ENCODE measurements at places on chromosomes 11 and 22.
A peak's percentile ranks its signal among the peaks of the same experiment; 100 is the strongest.

DNA sequence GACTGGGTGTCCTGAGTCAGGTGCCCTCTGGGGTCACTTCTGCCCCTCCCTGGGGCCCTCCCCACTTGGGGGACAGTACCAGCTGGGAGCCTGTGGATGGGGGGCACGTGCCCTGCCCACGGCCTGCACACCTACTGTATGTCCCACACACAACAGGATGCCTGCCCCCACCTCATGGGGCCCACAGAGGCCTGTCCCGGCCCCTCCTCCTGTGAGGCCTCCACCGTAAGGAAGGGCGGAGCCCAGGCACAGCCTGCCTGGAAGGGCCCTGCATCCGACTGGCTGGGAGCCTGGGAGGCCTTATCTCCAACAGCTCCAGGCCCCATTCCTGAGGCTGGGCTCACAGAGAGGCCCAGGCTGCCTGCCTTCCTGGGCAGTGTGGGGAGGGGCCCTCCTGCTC is 47.8 kb downstream of the BRSK2 start:
- no peak for DNase-seq

DNA sequence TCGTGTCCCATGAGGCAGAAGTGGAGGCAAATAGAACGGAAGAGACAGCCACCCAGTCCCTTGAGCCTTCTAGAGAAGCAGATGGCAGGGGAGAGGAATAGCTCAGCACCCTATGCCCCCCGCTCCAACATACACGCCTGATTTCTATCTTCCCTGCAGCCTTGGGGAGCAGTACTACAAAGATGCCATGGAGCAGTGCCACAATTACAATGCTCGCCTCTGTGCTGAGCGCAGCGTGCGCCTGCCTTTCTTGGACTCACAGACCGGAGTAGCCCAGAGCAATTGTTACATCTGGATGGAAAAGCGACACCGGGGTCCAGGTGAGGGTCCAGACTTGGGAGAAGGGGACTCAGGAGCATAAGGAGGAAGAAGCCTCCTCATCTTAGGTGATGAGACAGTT is 6.6 kb downstream of the DPF2 start:
- no peak for DNase-seq

GRCh38 chr11:30635401-30635989 is 49.3 kb upstream of the MPPED2 start:
- DNase-seq, result no peak

DNA sequence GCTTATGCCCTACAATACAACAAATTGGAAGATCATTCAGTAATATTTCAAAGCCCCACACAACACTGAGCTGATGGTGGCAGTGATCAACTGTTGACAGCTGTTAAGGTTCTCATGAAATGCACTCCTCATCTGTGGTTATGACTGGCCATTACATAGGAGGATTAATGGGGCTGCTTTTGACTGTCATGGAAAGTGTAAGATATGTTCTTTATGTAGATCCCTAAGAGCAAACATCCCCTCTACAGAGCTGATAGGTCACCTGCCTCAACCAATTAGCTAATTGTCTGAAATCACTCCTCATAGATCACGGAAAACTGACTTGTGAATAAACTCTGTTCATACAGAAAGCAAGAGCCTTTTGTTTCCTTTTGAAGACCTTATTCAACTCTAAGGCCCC is 78.1 kb downstream of the GAB2 start:
- DNase-seq, result no peak

GRCh38 chr11:130763087-130763980 is 152.9 kb downstream of the SNX19 start:
- no peak for DNase-seq

DNA sequence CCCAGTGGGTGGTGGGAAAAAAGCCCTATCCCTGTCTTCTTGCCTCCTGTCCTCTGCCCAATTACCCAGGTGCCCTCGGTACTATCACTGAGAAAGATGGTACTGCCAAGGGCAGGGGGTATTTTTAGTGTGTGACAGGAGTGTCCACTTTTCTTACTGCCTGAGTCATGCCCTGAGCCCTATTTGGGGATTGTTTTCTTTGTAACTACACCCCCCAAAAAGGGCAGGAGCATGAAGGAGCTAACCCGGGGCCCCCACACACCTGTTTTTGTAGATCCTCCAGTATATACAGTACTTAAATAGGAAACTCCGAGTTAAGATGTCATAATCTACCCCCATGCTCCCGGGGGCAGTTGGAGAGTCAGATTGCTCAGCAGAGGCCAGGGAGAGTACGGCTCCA is 3.8 kb downstream of the SMTNL1 start:
- DNase-seq, result no peak

DNA sequence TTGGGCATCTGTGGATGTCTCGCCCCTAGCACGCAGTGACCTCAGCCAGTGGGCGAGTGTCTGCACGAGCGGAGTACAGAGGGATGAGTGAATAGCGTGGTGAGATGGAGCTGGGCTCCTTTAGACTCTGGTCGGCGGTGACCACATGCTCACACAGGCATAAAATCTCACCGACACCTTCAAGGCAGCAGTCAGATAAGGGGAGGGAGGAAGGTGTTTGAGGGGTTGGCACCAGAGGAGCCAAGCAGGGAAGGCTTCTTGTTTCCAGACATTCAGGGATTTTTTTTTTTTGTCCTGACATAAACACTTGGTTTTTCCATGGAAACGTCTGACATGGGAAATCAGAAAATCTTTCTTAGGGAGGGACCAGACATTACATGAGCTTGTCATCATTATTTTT is 35.8 kb downstream of the GRIK4 start:
- no peak for DNase-seq

DNA sequence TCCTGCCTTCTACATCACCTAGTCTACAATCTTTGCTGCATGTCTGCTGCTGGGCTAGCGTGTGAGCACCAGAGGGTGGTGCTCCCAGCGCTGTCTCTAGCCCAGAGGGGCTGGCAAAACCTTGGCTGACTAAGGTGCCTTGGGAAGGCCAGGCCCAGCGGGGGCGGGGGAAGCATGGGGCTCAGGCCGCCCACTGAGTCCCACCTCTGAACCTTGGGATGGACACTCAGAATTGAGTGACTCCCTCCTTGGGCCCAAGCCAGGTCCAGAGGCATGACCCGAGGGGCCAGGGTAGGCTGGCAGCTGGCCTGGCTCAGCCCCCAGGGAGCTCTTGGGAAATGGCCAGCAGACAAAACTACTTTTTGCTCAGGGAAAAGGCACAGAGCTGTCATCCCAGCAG is 7.6 kb upstream of the GAL3ST1 start:
- DNase-seq, result no peak

- no peak for DNase-seq
Observed at GRCh38 chr11:48002561-48002960, 22.2 kb downstream of the PTPRJ start.

DNA sequence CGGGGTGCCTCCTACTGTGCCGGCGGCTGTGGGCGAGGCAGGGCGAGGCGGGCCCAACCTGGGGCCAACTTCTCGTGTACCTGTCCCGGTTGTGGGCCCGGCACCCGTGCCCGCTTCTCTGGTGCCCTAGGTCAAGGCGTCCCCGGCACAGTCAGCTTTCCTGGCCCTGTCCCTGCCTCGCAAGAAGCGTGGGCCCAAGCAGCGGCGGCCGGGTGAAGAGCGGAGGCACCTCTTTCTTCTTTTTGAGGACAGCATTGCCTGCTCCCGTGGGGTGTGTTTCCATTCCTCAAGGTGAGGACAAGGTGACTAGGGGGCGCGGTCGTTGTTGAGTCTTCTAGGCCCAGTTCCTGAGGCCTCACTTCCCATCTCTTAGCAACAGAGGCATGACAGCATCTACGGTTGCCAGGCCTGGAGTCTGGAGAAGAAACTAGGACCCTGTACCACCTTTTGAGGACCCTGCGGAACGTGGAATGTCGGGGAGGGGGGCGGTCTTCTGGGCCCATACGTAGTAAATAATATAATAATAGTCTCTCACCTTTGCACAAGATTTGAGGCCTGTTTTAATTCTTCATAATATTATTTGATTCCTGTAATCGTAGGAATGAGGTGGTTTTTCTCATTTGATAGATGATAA is 418 bp downstream of the ACO2 start:
- DNase-seq, result peak; percentile 30

GRCh38 chr22:50694766-50695420 is 22.3 kb downstream of the SHANK3 start:
- no peak for DNase-seq

GRCh38 chr11:100994966-100995365 is 134.6 kb downstream of the PGR start:
- no peak for DNase-seq

DNA sequence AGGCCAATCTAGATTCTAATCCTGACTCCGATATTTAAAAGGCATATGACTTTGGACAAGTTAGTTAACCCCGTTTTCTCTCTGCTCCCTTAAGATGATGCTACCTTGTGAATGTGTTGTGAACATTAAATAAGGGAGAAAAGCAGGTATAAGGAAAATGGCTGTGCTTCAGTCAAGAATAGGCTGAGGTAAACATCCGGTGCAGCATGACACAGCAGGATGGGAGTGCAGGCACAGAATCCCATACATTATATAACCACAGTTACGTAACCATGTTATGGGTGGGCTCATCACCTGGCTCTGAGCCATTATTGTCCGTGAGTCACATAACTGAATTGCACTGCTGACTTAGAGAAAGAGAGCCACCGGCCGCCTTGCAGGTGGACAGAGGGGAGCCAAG is 382.2 kb upstream of the ANO5 start:
- no peak for DNase-seq

- no peak for DNase-seq
Observed at GRCh38 chr11:107856180-107856980, 2.2 kb downstream of the SLC35F2 start.

DNA sequence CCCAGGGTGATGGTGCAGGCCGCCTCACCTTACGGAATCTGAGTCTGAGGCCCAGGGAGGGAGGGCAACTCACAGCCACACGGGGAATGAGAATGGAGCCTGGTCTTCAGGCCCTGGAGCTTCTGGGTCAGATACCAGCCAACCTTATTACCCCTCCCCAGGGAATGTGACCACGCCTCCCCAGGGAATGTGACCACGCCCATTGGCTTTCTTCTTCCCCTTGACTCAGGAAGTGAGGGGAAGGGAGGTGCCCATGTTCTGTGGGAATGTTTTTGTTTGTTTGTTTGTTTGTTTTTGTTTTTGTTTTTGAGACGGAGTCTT is 57.5 kb upstream of the RBFOX2 start:
- no peak for DNase-seq

- no peak for DNase-seq
Observed at GRCh38 chr11:9214765-9215164, 50.4 kb downstream of the DENND5A start.

DNA sequence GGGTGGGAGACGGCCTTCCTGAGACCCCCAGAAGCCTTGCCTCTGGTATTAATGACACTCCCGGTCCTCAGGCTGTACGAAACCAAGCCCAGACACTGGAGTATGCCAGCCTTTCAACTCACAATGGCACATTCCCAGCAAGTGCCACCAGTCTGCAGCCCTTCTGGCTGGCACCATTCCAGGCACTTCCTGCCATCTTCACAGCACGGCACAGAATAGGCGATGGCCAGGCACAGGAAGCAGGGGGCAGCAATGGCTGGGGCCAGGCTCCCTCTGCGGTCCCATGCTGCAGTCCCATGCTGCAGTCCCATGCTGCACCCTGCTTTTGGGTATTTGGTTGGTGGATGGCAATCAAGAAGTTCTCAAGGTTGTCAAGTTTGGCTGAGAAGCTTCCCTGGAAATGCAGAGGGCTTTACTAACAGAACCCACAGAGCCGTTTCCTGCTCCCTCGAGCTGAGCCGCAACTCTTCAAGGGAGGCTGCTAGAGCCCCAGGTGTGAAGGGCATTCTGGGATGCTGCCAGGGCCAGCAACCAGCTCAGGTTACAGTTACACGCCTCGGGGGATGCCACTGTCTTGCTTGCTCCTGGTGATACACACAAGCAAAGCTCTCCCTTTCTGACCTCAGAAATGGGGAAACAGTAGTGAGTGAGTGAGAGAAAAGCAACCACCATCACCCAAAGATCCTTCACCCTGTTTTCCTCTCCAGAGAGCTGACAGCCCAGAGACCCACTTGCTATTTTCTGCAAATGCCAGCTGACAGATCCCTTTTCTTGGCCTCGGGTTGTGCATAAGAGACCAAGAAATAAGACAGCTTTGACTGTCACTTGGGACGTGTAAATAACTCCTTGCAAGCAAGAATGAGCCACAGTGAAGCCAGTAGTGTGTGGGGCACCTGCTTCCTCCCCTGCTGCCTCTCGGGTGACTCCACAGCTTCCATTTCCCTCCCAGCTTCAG is 23.9 kb downstream of the LRFN4 start:
- no peak for DNase-seq

DNA sequence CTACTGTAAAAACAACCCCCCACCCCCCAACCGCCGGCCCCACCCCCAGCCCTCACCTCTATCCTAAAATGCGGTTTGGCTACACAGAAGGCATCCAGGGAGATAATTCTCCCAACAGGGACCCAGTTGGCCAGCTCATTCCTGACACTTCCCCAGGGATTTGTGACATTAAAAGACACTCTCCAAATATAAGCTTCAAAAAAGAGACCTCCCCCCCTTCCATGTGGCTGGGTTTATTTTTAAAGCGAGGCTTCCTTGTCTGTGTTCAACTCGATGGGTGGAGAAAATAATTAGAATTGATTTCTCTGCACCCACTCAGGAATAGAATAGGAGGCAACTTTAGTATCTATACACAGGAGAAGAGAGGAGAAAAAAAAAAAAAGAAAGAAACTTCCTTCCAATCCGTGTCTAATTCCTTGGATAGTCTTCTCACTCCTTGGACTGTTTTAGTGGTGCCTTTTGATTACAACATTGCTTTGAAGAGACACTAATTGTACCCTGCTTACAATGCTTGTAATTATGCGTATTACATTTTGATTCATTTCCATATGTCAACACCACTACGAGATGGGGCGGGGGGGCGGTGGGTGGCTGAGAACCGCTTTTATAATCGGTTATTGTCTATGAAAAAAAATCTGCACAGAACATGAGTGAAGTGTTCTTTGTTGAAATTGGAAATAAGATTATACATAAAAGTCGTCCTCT is 500.4 kb downstream of the MIAT start:
- DNase-seq, result no peak

DNA sequence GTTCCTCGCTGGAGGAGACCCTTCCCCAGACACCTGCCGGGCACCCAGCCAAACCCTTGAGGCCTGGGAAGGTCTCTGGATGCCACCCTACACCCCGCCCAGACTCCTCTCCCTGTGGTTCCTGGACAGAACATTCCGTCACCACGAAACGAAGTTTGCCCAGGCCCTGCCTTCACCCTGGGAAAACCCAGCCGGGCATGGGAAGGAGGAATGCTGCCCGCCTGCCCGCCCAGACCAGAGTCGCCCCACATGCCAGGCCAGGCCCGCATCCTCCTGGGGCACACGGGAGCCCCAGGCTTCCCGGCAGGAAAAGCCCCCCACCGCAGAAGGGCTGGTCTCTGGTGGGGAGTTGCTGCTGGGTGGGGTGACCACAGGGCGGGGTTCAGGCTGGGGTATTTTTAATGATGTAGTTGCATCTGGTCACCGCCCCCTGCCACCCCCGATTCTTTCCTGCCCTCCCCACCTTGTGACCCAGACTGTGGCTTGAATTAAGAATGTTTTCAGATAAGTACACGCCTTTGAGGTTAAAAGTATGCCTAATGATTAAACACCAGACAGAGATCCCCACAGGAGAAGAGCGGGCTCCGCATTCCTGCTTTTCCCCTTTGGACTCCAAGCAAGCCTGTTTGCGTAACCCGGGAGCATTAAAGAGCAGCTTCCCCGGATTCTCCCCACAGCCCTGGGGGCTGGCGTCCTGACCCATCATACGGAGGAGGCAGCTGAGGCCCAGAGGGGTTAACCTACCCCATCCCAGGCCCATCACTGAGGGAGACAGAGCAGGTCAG is 44.6 kb upstream of the PPARA start:
- DNase-seq, result peak; percentile 67

- DNase-seq, result no peak
Observed at GRCh38 chr11:24738972-24739371, 242.1 kb downstream of the LUZP2 start.

GRCh38 chr11:42972741-42973140 is 339.1 kb upstream of the API5 start:
- DNase-seq, result no peak

- peak; percentile 49 for DNase-seq
Observed at GRCh38 chr11:15629690-15630321, 515.1 kb downstream of the INSC start.
